Activated CD4-positive, alpha-beta memory T cell treated with anti-CD3 and anti-CD28 coated beads, Interleukin-2, amount 10 ng/mL, durations not matched to agents 7 days and 5 days (primary cell): ENCODE measurements at places on chromosomes 11 and 22. TPM values are rescaled to one million over a fixed set of nuclear protein-coding genes. Genes with fewer than 3 reads are reported as not detected.

MCHR1 gene
- not detected for total RNA-seq

DRD4 gene
- 0.20 TPM for total RNA-seq

APOL6 gene
- total RNA-seq: 75.6 TPM

LGALS12 gene
- not detected for total RNA-seq

CLCF1 gene
- 0.71 TPM for total RNA-seq
